ENCODE measurements at places on chromosomes 3 and 15.

GRCh38 chr15:70558406-70559264 lies 204.7 kb downstream of the UACA start:
- no peak for DNase-seq

- no peak for DNase-seq
Observed at GRCh38 chr15:98715890-98716443, 67.6 kb downstream of the IGF1R start.

GRCh38 chr3:46714728-46715506 lies 2.8 kb downstream of the PRSS50 start:
- no peak for DNase-seq

GRCh38 chr15:51838270-51838669 lies 8.8 kb downstream of the TMOD3 start:
- no peak for DNase-seq

- no peak for DNase-seq
Observed at GRCh38 chr3:277873-278272, 81.3 kb downstream of the CHL1 start.

DNA sequence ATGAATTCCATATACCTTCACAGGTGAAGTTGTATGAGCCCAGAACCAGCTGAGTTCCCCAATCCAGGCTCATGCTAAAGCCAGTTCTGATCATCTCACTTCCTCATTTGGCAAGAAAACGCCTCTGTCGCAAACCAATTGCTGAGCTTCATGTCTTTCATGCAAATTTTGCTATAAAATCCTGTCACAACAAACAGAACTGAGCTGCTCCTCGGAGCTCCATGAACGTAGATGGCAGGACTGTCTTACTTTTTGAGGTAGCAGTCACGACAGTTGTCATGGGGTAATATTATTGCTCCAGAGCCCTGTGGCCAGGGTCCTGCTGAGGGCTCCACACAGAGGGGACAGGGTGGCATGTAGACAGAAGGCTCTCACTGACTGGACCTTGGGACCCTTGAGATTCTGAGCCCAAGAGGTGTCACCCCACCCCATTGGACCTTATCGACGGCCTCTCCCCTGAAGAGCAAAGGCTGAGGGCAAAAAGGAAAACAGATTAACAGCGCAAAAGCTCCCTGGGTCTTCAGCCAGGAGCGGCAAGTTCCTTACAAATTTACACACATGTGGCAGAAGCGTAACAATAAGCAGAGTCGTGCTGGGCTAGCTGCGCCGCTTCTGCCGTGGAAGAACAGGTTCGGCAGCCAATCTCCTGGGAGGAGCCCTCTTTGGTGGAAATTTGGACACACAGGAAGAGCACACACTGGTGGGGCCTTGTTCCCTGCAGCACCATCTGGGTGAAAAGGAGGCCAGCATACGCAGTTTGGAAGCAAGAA lies 249.2 kb downstream of the OPA1 start:
- no peak for DNase-seq

GRCh38 chr3:15377961-15378791 lies 45.8 kb upstream of the SH3BP5 start:
- peak; percentile 93 for DNase-seq

DNA sequence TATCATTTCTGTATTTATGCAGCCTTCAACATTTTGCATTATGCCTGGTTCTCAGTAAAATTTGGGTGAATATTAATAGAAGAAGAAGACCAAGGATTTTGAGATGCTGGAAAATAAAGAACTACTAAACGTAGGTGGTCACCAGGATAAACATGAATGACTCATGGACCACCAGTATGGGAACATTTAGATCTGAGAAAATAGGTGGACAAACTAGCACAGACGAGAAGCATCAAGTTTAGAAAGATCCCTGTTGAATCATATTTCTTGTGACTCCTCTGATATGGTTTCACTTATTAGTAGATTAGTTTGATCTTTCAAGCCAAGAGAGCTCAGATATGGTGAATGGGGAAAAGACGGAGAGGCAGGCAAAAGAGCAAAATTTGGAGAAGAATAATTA lies 97.9 kb downstream of the RAP2B start:
- DNase-seq = no peak

- DNase-seq = peak; percentile 71
Observed at GRCh38 chr3:52090131-52090932, 34.0 kb upstream of the DUSP7 start.

- DNase-seq = peak; percentile 55
Observed at GRCh38 chr3:30934208-30934550, 39.7 kb upstream of the GADL1 start.

- DNase-seq = peak; percentile 26
Observed at GRCh38 chr3:30199096-30199759, 407.2 kb upstream of the TGFBR2 start.

DNA sequence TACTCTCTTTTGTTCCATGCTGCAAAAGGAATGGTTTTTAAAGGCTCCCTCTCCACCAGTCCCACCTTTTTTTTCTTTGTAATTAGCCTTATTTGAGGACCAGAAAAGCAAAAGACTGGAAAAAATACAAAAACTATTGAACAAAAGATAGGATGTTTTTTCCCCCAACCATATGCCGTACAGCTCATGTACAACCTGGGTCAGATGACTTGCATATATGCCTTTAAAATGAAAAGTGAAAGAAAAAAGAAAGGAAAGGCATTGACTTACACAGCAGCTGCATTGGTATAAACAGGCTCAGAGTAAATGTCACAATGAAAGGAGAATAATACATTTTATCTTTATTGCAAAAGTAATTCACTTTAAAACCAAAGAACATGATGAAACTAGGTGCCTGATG lies 69.5 kb upstream of the CMC1 start:
- DNase-seq = no peak

DNA sequence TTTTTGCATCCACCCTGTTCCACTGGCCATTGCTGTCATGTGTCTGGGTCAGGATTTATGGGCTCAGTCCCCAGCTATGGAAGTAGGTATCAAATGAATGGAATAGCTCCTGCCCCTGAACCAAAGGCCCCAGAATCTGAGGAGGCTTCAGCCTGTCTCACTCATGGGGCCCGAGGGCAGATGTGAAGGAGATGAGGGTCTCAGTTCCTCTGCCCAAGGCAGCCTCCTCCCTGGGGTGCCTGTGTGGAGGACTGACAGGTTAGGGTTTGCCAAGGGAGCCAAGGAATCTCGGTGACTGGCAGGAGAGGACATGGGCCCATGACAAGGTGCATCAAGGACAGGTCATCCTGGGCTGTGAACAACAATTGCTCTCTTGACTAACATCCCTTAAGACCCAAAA lies 70.4 kb downstream of the CPN2 start:
- DNase-seq = no peak

DNA sequence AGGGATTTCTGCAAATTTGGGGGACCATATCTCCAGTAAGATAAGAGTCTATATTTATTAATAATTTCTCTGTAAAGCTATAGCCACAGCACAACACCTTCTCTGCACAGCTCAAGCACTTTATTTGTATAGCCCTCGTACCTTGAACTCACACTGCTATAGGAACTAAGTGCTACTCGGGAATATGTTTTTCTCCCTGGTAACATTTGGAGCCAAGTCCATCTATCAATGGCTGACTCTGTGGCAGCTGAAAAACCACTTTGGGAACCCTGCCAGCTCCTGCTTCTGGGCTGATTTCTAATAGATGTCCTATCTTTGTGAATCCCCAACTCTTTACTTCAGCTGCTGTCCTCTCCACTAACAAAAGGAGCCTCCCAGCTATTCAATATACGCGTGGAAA lies 298.5 kb downstream of the GBE1 start:
- no peak for DNase-seq
